Dermis blood vessel endothelial cell (primary cell): ENCODE measurements at places on chromosomes 1 and 21. TPM values are rescaled to one million over a fixed set of nuclear protein-coding genes. Genes with fewer than 3 reads are reported as not detected.

CD244 gene
- total RNA-seq: 0.14 TPM in 1 of 2 replicates, not detected in the other

THEMIS2 gene
- 21.8 and 27.9 TPM in 2 replicates for total RNA-seq

GUCA2A gene
- total RNA-seq: not detected in 2 replicates

LCK gene
- 0.09 and 0.17 TPM in 2 replicates for total RNA-seq

S100A7A gene
- total RNA-seq: not detected in 2 replicates

MYBPH gene
- not detected in 2 replicates for total RNA-seq
